ENCODE measurements at places on chromosomes 2 and 18. TPM values are rescaled to one million over a fixed set of nuclear protein-coding genes. Genes with fewer than 3 reads are reported as not detected.

DNA sequence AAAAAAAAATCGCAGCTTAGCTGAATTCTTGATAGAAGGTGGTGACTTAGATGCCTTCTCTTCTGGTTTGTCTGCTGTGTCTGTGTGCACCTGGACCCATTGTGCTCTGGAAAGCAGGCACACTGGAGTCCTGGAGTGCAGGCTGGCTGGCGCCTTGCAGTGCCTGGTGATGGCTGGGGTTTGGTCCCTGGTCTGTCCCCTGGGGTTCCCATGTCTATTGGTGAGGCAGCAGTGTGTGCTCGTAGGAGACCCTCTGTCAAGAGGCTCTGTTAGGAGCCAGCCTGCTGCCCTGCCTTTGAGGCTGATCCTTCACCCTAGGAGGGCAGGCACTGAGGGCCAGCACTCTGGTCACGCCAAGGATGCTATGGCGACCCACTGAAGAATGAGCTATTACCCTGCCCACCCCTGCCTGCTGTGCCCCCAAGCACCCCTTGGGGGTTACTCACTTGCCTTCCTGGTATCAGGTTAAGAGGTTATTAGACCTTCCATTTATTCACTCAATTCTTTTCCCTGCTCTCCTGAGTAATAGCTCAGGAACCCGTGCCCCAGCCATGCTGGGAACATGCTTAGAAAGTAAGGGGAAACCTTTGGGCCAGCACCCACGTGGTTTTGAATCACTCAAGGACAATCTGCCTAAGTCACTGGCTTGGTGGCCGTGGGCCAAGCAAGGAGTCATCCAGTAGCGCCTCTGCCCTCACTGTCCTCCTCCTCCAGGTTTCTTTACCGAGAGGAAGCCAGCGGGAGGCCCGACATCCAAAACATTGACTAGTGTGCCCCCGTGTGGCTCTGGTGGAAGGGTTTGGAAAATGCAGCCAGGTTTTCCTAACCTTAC, 284.5 kb downstream of the PRKCE start:
- peak; percentile 56 for DNase-seq

DNA sequence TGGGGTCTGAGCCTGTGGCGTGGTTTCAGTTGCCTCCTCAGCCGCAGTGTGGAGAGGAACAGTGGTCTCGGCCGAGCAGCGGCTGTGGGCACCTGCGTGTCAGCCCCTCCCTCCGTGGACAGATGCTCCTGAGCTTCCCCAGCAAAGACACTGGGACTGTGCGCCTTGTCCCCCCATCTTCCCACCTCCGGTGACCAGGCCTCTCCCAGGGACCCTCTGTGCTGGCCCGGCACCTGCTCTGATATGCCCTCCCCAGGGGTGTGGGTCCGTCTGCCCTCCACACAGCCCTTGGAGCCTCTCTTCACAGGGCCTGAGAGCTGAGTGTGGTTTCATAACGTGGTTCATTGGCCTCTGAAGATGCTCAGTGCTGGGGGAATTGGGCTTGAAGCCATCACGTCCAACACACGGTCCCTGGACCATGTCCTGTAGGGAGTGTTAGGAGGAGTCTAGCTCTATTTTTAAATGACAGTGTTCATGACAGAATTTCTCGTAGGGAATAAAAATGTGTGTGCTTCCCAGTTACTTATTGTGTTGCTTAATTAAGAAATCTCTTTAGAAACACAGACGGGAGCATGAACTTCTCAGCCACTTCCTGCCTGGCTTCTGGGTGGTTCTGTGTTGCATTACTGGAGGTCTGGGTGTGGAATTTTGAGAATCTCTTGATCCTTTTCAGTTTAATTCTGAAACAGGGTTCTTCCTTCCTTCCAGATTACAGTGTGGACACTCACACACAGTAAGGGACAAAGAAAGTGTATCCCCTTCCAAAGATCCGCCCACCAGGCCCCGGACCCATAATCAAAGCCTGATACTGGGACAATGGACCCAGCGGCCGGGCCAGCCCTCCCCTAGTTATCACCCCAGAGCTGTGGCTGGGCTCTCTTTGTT, 110.7 kb downstream of the NFATC1 start:
- DNase-seq = no peak

DNA sequence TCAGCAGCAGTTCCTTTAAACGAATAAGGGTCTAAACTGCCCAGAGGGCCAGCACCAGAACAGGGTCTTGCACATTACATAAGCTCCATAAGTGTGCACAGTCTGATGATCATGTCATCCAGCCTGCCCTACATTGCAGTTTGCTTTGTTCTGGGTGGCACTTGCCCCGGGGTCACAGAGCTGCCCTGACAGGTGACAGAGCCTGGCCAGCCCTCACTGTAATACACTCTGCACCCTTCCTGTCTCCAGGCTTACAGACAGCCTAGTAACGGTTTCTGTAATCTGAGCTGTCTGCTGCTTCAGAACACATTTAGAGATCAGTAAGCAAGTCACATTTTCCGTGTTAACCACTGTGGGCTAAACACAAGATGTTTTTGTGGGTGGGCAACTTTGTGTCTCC, 213.3 kb downstream of the FAM210A start:
- no peak for DNase-seq

- DNase-seq = no peak
Measured at GRCh38 chr2:238238311-238238765, 1.5 kb downstream of the HES6 start.

DNA sequence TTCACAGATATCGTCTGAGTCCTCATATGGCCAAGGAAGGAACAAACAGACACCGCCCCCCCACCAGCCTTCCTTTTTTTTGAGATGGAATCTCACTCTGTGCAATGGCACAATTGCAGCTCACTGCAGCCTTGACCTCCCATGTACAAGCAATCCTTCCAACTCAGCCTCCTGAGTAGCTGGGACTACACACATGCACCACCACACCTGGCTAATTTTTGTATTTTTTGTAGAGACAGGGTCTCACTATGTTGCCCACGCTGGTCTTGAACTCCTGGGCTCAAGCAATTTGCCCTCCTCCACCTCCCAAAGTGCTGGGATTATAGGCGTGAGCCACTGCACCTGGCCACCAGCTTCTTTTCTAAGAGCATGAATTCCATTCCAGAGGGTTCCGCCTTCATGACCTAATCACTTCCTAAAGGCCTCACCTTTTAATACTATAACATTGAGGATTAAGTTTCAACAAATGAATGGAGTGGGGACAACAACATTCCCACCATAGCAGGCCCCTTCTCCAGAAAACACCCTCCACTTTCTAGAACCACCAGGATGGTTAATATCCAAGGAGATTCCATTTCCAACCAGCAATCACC, 2.2 kb upstream of the TMBIM1 start:
- DNase-seq = no peak

- no peak for DNase-seq
Measured at GRCh38 chr18:53747210-53747609, 477.3 kb downstream of the MBD2 start.

GRCh38 chr18:25102662-25103061, 249.3 kb downstream of the ZNF521 start:
- no peak for DNase-seq

- DNase-seq = no peak
Measured at GRCh38 chr2:234395891-234396420, 100.9 kb downstream of the ARL4C start.

DNA sequence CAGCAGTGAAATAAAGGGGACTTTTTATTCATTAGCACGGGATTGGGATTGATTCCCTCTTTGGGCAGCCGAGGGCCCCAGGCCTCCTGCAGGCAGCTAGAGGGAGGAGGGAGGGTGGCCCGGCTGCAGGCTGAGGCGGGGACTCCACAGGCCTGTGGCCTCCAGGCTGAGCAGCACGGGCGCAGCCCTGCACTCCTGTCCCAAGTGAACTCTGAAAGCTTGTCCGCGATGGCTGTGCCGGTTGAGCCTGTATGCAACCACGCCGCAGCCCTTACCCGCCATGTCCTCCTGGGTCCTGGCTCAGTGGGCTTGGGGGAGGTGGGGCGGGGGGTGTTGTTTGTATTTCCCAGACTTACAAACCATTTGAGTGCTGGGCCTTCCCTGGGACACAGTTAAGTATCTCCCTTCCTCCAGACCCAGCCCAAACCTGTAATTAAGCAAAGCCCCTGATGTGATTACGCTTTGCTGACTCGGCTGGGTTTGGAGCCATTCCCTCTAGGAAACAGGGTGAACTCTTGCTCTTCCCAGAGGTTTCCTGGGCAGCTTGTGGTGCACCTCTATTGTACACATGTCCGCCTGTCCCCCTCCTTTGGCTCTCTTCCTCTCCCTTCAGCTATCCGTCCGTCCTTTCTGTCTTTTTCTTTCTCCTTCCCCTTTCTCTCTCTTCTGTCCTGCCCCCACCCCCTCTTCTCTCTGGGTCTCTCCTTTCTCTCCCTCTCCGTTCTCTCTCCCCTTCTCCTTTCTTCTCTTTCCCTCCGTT, 5.3 kb downstream of the GLI2 start:
- DNase-seq = no peak

DNA sequence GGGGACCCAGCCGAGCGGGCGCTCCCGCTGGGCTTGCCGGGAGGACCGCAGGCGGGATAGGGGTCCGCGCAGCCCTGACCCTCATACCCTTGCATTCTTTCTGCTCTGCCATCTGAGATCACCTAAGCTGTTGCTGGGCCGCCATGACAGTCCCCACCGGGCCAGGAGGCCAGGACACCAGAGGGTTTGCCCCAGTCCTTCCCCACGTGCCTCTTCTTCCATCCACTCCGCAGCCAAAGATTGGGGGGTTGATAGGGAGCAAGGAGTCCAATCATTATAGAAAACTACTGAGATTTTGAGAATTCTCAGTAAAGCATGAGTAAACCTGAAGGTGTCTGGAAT, 453 bp upstream of the GRB14 start:
- no peak for DNase-seq

DNA sequence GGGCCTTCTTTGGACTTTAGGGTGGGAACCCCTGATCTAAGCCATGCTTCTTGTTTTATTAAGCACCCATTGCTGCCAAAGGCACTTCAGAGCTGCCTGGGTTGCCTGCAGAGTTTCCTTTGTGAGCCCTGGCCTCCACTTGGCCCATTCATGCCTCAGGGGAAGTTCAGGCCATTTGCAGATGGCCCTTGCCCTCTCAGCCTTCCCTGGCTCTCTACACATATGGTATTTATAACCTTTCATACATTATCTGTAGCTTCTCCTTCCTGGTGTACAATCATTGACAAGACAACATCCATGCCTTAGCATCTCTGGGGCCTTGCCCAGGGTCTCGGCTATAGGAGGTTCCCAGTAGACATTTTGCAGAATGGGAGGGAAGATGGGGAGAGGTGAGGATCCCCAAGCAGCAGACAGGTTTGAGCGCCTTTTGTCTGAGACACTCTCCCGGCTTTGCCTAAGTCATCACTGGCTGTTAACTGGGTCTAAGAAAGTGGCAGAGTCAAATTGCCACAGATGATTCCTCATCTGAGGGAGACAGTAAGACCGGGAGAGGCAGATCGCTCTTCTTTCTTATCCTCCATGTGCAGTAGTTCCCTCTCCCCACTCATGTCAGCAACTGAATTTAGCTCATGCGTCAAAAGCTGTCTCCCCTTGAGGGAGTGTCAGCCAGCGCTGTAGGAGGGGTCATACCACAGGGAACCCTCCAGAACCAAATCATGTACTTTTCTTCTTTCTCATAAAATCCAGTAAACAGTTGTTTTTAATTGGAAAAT, 2.7 kb downstream of the EHD3 start:
- no peak for DNase-seq

- no peak for DNase-seq
Measured at GRCh38 chr18:3441290-3441689, 8.7 kb upstream of the TGIF1 start.

DNA sequence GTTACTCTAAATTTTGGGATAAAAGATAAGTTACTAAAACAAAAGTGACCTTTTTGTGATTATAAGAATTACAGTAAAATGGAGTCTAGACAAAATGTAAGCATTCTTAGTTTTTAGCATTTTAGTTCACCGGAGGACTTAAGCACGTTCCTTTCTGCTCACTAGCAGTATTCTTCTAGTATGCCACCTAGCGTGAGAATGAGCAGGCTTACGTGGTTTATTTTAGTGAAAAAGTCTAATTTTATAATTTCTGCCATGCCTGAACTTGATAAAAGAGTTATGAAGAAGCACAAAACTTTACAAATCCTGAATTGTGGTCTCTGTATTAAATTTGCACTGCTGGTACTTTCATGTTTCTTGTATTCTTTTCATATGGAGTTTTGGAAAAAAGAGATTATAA, 12.6 kb upstream of the OTX1 start:
- no peak for DNase-seq

DNA sequence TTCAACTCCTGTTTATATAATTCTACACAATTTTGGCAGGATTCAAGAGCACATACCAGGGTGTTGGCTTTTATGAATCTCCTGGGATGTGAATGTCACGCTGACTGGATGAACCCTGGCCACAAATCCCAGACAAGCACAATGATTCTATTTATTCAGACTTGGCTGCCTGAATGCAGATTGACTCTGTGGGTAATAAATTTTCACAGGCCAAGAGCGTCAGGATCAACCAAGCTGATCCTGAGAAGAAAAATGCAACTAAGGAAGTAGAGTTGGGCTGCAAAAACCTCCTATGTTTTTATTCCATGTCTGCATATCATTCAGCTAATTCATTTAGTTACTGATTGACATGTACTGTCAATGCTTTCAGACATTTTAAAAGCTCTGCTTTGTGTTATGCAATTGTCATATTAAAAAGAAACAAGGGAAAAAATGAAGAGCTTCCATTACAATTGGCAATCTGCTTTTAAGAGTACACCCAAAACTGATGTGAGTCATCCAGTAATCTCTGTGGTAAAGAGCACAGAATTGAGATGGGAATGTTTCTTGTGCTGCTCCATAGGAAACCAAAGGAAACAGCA, 173.0 kb upstream of the REV1 start:
- DNase-seq = no peak

DNA sequence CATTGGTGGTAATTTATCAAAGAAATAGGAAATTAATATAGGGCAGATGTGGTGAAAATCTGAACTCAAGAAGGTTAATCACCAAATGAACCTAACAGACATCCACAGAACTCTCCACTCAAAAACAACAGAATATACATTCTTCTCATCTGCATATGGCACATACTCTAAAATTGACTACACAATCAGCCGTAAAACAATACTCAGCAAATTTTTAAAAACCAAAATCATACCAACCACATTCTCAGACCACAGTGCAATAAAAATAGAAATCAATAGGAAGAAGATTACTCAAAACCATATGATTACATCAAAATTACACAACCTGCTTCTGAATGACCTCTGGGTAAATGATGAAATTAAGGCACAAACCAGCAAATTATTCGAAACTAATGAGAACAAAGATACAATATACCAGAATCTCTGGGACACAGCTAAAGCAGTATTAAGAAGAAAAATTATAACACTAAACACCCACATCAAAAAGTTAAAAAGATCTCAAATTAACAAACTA, 31.0 kb downstream of the RBM43 start:
- DNase-seq = no peak

GRCh38 chr2:84217456-84217855, 241.6 kb downstream of the SUCLG1 start:
- no peak for DNase-seq

GRCh38 chr18:47658498-47658897, 272.0 kb downstream of the SMAD2 start:
- DNase-seq = no peak

Gene RNU2-63P
- not detected for polyA plus RNA-seq

Gene ABCB11
- polyA plus RNA-seq = 0.31 TPM

Gene FZD7
- polyA plus RNA-seq = 72.4 TPM

Gene OTOS
- polyA plus RNA-seq = 0.26 TPM

Gene VWA3B
- 0.56 TPM for polyA plus RNA-seq

Gene ANKRD62
- polyA plus RNA-seq = 0.15 TPM

Gene ZSWIM2
- not detected for polyA plus RNA-seq

Gene CIB4
- polyA plus RNA-seq = 0.50 TPM

Gene SERPINB4
- polyA plus RNA-seq = 0.23 TPM

Gene CACNB4
- polyA plus RNA-seq = 10.6 TPM

Gene DYNAP
- polyA plus RNA-seq = not detected

All from left renal pelvis (tissue), 4 donors.